ENCODE measurements at places on chromosomes 2 and 18. TPM values are rescaled to one million over a fixed set of nuclear protein-coding genes. Genes with fewer than 3 reads are reported as not detected.

GRCh38 chr2:30231996-30232800 lies 864 bp downstream of the LBH start:
- peak; percentile 51 for DNase-seq

KLHL41 gene
- not detected for total RNA-seq

ST6GAL2 gene
- not detected for total RNA-seq

SERPINB13 gene
- not detected for total RNA-seq

- DNase-seq = no peak
Observed at GRCh38 chr18:59624369-59624765, 72.9 kb downstream of the CCBE1 start.

ALLC gene
- not detected for total RNA-seq

NTSR2 gene
- not detected for total RNA-seq

All from A172 (cell line).